Cardiac septum (tissue), 1 donor: ENCODE measurements at places on chromosomes 2 and 18. TPM values are rescaled to one million over a fixed set of nuclear protein-coding genes. Genes with fewer than 3 reads are reported as not detected.

The GLI2 gene
- total RNA-seq: 1.8 TPM

The GPR75 gene
- 3.0 TPM for total RNA-seq

The SLC16A14 gene
- 2.0 TPM for total RNA-seq

The TBR1 gene
- total RNA-seq: 0.05 TPM

The ABCG8 gene
- total RNA-seq: not detected

The SLC9A4 gene
- not detected for total RNA-seq

The C1QL2 gene
- total RNA-seq: not detected

The CPO gene
- total RNA-seq: not detected

The SERPINB2 gene
- not detected for total RNA-seq

DNA sequence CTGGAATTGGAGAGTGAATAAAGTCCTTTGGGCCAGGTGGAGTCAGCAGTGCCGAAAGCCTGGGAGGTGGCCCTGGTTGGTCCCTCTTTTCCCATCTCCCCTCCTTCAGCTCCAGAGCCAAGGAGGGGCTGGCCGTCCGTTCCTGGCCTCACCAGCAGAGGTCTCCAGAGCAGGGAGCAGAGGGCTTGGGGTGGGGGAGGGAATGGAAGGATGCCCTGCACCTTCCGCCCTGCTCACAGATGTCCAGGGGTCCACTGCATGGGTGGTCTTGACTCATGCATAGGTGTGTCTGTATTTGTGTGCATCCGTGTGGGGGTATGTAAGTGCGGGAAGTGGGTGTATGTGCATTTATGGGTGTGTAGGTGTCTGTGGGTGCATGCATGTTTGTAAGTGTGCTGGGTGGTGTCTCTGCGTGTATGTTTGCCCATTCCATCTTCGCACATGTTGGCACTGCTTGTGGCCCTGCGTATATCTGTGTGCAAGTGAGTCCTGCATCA, 201.8 kb downstream of the ZFP36L2 start:
- DNase-seq: no peak

- DNase-seq: no peak
These were observed 18.4 kb upstream of the ZNF638 start for GRCh38 chr2:71313016-71313766.

DNA sequence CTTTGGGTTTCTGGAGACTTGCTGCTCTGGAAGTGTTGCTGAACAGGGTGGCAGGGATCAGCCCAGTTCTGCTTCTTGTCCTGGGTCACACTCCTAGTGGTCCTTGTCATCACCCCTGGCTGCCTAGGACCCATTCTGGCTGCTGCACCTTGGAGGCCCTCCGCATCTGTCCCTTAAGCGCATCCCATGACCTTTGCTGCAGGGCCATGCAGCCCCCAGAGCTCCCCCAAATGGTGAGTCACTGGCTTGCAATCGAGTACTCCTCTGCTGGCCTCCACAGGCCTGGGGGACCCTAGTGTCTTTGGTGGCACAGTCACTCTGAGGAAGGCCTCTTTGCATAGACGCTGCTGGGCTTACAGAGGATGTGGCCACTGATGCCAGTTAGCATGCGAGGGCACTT, 188.5 kb downstream of the ASB1 start:
- no peak for DNase-seq

DNA sequence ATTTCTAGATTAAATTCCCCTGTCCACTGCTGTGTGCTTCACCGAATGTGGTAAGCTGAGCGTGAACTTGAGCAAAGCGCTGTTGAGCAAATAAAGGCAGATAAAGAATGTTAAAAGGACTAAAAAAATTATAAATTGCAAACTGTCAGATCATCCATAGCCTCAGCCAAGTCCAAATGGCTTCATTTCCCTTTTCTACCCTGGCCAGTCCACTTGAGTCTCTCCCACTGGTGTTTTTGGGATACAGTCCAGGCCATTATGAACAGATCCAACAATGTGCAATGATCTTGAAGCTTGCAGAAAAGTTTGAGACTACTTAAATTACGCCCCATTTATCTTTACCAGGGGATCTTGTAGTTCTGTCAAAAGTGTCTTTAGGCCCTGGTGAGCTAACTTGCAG, 254.6 kb upstream of the PIK3C3 start:
- DNase-seq: no peak

DNA sequence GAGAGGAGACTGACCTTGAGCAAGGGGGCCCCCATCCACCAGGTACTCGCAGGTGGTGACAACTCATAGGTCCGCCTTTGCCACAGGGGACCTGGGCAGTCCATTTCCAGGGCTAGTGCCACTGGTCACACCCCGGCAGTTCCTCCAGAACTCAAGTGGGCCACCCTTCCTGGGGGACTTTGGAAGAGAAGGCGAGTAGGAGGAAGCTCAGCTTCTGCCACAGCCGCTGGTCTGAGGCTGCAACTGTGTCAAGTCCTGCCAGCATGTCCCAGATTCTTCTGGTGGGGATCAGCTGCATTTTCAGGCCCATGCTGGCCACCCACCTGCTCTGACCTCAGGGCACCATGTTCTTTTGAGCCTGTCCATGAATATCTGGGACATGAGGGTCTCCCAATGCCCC, 423.9 kb upstream of the MYT1L start:
- DNase-seq: no peak

DNA sequence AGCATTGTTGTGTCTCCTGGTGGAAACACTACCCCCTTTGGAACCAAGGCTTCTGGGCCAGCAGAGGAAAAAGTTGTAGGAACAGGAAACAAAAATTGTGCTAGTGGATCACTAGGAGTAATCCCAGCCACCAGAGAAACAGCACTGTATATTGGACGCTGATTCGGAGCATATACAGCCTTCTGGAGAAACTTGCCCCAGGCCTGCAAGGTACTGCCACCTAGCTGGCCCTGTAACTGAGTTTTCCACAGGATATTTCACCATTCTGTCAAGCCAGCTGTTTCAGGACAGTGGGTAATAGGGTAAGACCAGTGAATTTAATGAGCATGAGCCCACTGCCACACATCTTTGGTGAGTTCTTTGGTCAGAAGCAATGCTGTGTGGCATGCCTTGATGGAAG, 25.1 kb upstream of the EMILIN2 start:
- DNase-seq: no peak

- no peak for DNase-seq
These were observed 97.7 kb upstream of the PGAP1 start for GRCh38 chr2:197024206-197024605.

GRCh38 chr2:199118673-199119112, 339.0 kb downstream of the SATB2 start:
- no peak for DNase-seq

- no peak for DNase-seq
These were observed 11.3 kb downstream of the STK17B start for GRCh38 chr2:196160101-196160500.

DNA sequence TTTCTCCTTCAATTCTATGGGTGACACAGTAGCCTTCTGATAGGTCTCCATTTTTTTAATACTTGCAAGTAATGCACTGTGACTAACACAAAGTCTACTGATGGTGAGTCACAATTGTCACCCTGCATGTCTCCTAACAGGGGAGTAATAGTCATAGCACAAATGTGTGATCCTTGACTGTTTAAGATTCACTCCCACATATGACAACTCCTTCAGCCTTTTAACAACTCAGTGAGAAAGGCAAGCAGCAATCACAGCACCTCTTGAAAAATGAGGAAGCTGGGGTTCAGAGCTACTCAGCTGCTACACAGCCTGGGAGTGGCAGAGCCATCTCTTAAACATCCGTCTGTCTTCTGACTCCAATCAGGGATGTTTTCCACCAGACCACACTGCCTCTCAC, 63.8 kb downstream of the EHD3 start:
- no peak for DNase-seq

DNA sequence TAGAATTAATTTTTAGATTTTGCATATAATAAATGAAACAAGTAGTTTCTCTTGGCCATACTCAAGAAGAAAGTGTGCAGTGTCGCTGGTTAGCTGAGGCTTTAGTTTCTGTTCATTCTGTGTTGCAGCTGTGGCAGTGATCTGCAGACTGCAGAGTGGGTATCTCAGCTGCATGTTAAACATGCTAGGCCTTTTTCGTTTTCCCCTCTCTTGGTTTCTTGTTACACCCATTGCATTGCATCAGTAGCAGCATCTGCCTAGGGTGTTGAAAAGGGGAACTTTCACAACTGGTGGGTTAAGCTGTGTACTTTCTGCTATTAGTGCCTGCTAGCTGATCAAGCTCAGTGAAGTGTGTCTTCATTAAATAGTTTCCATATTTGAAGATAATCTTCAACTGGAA, 51.3 kb downstream of the ACSL3 start:
- no peak for DNase-seq

DNA sequence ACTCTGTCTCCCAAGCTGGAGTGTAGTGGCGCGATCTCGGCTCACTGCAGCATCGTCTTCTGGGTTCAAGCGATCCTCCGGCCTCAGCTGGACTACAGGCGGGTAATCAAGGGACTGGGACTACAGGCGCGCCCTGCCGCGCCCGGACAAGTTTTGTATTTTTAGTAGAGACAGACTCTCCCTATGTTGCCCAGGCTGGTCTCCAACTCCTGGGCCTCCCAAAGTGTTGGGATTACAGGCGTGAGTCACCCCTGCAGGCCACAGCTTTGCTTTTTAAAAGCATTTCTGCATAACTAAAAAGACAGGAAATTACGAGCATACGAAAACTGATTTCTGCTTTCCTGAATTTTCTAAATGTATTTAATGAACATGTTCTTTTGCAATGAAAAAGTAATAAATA, 916 bp upstream of the OSBPL1A start:
- no peak for DNase-seq

- DNase-seq: no peak
These were observed 10.8 kb upstream of the COX7A2L start for GRCh38 chr2:42371611-42372473.

GRCh38 chr2:136342138-136342537, 224.2 kb upstream of the CXCR4 start:
- no peak for DNase-seq

DNA sequence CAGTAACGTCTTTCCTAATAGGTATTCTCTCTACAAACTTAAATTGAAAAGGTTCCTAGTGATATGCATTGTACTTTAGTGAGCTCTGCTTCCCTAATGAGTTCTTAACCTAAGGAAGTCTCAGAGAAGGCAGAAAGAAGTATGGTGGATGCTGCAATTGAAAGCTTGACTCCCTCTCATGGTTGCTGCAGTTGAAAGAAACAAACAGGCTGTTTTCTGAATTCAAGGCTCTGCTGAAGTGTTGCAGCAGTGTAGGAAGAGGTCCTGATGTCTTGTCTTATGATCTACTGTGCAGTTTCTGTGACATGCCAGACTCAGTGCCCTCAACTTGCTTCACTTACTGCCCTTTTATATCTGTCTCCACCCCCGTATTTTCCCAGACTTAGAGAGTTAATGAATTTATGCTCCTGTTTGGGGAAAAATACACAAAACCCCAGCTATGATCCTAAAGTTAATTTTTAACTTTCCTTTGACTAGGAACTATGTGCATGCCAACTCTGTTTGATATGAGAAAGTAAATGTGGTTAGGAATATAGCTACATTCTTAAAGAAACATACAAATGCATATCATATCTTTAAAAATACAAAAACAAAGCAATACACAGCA, 655.3 kb upstream of the FAM98A start:
- no peak for DNase-seq

DNA sequence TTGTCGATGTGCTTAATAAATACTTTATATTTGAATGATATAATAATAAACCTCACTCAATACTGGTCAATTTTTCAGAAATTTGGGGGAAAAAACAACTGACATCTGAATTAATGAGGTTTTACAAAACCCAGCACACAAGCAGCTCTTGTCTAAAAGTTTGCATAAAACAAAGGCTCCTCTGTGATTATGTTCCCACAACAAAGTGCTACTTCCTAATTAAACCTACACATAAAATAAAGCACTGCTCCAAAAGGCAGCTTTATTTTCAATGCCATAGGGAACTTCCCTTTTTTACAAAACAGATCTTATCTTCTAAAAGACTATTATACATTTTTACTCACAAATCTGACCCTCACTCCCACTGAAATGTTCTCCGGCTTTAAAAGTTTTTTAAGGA, 47.1 kb downstream of the LAMA1 start:
- no peak for DNase-seq

GRCh38 chr2:44529448-44529847, 167.7 kb downstream of the CAMKMT start:
- no peak for DNase-seq

GRCh38 chr2:124589971-124590370, 564.9 kb downstream of the CNTNAP5 start:
- no peak for DNase-seq

GRCh38 chr18:55256226-55256928, 297.1 kb upstream of the CCDC68 start:
- no peak for DNase-seq

DNA sequence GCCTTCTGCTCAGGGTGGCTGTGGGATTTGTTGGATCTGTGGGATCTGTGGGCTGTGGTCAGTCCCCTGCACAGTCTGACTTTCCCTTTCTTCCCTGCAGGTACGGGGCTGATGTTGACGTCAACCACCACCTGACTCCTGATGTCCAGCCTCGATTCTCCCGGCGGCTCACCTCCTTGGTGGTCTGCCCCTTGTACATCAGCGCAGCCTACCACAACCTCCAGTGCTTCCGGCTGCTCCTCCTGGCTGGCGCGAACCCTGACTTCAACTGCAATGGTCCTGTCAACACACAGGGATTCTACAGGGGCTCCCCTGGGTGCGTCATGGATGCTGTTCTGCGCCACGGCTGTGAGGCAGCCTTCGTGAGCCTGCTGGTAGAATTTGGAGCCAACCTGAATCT, 17.5 kb downstream of the ASB1 start:
- peak; percentile 47 for DNase-seq

DNA sequence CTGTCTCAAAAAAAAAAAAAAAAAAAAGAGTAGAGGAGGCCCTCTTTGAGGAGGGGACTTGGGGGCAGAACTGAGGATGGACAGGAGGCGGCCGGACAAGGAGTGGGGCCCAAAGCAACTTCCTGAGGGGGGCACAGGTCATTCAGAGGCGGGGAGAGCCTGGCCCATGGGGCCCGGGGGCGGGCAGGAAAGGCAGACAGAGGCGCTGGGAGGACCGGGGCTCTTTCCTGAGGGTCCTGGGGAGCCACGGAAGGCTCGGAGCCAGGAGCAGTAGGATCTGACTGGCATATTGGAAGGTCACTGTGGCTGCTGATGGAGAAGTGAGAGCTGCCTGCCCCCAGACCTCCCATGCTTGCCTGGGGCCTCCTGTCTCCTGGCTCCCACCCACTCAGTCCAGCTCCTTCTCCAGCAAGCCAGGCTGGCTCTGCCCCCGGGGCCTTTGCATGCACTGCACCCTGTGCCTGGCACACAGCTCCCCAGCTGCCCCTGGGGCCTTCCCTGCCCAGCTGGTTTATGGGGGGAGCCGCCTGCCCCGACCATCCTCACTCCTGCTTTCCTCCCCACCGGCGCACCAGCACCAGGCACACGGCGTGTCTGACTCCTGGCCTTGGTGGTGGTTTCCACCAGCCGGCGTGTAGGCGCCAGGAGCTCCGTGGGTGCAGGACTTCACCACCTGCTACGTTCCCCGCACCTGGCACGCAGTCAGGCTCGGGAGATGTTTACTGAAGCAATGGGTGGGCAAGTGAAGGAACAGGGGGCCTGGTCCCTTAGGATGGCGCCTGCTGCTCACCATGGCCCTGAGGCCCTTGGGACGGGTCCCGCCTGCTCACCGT, 5.6 kb downstream of the ESPNL start:
- DNase-seq: peak; percentile 77
